ENCODE measurements at places on chromosomes 11 and 22.
A peak's percentile ranks its signal among the peaks of the same experiment; 100 is the strongest.

DNA sequence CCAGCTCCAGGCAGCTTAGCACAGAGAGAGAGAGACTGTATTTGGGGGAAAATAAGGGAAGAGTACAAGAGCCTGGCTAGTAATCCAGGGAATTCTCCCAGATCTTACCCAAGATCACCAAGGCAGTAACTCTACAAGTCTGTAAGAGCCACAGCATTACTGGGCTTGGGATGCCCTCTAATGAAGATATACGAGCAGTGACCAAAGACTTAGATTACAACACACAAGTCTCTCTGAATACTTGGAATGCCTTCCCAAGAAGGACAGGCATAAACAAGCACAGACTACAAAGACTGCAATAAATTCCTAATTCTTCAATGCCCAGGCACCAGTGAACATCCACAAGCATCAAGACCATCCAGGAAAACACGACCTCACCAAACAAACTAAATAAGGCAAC is 17.7 kb downstream of the DNAJC24 start:
- no peak for DNase-seq

GRCh38 chr22:42791721-42792452 is 65.2 kb downstream of the ARFGAP3 start:
- no peak for DNase-seq

DNA sequence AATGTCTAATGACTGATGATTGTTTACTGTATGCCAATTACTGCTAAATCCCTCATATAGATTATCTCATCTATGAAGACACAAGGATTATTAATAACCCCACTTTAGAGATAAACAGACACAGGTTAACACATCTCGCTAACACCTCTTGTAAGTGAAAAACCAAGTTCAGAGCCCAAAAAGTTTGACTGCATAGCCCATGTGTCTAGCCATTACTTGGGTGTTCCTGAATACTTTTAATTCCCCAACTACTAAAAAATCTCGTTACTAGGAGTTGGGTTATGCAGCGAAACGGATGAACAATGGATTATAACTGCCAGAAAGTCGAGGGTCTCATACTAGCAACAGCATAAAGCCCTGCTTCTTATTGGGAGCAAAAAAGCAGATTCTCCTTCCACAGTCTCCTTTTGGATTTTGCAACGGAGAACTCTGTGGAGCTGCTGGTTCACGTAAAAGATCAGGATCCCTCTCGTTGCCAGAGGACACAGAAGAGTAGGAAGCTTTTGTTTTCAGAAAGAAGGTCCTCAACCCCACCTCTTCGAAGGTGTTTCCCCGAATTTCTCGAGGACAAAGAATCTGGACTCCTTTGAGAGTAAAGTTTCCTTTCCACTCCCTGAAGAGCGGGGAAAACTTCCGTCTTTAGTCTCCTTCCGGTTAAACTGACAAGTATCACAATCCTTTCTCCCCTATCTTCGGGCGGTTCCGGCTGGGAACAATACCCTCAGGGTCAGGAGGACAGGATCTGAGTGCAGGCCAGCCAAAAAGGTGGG is 979 bp downstream of the ZBED5 start:
- DNase-seq = peak; percentile 23

- peak; percentile 22 for DNase-seq
These were observed 525 bp downstream of the DGCR2 start for GRCh38 chr22:19121631-19122142.

DNA sequence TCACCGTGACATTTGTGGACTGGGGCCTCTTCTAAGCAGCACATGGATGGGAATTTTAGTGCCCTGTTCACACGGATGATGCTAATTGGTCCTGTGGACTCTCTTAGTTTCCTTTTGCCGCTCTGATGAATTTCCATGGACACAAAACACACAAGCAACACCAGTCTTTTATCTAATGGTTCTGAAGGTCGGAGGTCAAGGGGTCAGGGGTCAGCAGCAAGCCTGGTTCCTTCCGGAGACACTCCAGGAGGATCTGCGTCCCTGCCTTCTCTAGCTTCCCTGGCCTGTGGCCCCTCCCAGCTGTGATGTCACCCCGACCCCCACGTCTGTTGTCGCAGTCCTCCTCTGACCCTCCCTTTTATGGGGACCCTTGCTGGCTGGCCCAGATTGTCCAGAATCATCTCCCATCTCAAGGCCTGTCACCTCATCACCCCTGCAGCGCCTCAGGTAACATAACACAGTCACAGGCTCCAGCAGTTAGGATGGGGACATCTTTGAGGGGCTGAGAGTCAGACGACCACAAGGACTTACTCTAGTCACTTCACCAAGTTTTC is 6.8 kb downstream of the NADSYN1 start:
- peak; percentile 59 for DNase-seq

Measured in naive thymus-derived CD8-positive, alpha-beta T cell (primary cell).